ENCODE measurements at places on chromosomes 12 and 14.

DNA sequence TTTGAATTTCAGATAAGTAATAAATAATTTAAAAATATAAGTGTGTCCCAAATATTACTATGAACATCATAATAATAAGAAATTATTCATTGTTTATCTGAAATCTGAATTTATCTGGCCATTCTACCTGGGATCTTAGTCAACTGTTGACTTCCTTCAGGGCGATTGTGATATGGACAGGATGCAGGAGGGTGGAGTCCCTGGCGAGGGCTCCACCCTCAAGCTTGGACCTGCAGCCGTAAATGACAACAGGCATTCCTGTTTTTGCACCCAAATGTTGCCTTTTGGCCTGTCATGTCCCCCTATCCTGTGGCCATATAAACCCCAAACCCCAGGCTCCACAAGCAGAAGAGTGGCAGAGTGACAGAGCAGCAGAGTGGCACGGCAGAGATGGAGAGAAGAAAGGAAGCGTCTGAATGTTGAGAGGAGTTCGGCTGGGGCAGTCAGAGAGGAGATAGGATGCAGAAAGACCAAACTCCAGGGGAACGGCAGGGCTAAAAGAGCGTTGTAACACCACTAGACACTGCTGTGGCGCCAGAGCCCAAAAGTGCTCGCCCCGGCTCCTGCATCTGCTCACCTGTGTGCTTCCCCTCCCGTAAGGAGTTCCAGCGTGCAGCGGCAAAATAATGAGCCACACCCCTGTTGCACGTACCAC is 39.4 kb upstream of the FUT8 start:
- no peak for DNase-seq

- no peak for DNase-seq
Observed at GRCh38 chr14:65277580-65278270, 134.8 kb upstream of the FUT8 start.

DNA sequence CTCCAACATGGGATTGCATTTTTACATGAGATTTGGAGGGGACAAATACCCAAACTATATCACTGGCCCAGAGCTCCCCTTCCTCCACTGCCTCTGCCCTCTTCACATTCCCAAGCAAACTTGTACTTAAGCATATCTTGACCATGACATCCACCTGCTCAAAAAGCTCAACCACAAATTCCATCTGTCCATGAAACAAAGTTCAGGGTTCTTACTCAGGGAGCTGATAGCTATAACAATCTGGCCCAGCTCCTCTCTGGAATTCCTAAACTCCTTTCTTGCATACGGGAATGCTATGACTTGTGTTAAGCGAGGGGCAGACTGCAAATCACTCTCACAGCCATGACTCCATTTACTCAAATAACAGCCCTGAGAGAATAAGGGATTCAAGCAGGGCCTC is 152.1 kb downstream of the GALC start:
- DNase-seq: no peak

DNA sequence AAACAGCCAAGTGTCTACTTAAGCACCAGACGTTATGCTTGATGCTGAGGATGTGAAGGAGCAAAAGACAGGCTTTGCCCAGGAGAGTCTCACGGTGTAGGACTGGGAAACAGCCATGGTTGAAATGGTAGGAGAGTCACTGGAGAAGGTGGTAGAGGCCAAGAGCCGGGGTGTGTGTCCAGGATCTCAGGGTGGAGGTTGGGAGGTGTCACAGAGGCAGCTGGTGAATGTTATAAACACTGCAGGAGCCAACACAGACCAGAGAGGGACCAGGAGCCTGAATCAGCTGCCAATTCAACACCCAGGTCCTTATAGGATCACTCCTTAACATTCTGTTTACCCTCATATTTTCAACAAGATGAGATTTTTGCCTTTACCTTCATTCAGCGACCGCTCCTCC is 7.5 kb downstream of the NID2 start:
- no peak for DNase-seq

DNA sequence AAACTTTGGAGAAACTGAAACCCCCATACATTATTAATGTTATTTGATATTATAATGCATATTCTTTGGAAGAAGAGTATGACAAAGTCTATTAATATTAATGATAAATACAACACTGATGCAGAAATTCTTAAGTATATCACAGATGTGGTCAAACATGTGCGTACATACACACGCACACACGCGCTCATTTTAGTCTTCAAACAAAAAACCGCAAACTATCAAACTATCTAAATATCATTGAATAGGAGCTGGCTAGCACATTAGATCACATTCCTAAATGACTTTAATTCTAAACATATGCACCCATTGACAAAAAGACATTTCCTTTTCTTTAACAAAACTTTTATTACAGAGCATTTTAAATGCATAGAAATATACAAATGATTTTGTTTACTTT is 872.7 kb downstream of the SLC16A7 start:
- DNase-seq: no peak
